Suprapubic skin (tissue), 4 donors: ENCODE measurements at places on chromosomes 3 and 15. TPM values are rescaled to one million over a fixed set of nuclear protein-coding genes. Genes with fewer than 3 reads are reported as not detected.
A peak's percentile ranks its signal among the peaks of the same experiment; 100 is the strongest.

GRCh38 chr3:197139586-197139985 lies 110.0 kb upstream of the MELTF start:
- no peak for DNase-seq

- DNase-seq: no peak
These were observed 48.1 kb upstream of the SEMA6D start for GRCh38 chr15:47669221-47669620.

DNA sequence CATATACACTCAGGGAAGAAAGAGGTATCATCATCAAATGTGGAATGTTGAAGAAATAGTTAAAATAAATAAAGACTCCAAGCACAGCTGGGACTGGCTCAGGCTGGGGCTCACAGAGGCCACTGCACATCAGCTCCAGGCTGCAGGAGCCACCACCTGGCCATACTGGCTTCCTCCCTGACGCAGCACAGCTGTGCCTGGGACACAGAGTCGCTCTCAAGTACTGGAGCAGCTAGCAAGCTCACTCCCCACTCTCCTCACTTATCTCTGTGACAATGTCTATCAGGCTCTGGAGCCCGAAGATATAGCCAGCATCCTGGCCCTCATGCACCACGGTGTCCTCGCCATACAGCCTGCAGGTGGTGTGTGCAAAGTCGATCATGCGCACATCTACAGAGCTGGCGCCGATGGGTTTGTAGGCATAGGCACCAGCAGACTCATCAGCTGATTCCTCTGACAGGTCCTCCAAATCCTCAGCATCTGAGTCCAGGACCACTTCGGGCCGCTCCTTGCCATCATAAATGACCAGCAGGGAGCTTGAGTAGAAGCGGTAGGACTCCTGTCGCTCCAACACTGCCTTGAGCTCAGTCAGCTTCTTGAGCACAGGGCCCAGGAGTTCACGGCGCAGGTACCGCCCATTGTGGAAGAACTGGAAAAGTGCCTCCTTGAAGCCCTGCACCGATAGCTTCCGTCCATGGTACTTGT lies 2.5 kb upstream of the NCKIPSD start:
- DNase-seq: no peak

GRCh38 chr3:101807888-101808287 lies 28.9 kb downstream of the NXPE3 start:
- DNase-seq: no peak

- no peak for DNase-seq
These were observed 135.4 kb downstream of the MCTP2 start for GRCh38 chr15:94366781-94367180.

DNA sequence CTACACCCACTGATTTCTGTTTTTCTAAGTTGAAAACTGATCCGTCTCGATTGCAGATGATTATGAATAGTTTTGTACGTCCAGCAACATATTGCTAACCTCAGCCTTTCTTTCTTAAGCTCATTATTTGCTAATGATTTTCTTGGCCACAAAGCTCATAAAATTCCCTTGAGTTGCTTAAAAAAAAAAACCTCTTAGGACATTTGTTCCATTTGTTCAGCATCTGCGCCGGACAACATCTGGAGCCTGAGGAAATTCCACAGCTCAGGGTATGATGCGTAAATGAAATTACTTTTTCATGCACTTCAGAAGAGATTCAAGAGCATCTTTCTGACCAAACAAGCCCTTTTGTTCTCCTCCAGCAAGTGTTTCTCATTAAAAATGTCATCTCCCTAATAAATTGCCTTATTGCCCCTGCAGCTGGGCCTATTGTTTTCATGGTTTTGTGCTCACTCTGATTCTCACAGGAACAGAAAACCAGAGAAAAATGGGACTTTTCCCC lies 249.1 kb upstream of the MCTP2 start:
- no peak for DNase-seq

DNA sequence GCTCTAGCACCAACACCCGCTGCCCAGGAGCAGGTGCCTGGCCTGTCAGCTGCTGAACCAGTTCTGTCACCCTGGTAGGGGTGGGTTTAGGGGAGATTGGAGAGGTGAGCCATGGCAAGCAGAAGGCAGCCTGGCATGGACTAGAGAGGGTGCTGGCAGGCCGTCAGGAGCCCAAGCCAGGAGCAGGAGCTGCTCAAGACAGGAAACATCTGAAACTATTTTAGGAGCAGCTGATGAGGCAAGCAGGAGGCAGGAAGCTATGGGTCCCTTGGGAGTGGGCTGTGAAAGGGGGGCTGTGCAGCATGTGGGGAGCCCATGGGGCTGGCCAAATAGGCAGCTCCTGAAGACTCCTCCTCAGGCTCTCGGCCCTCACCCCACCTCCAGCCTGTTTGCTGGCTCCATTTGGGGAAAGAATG lies 2.3 kb downstream of the INKA1 start:
- DNase-seq: peak; percentile 92

DNA sequence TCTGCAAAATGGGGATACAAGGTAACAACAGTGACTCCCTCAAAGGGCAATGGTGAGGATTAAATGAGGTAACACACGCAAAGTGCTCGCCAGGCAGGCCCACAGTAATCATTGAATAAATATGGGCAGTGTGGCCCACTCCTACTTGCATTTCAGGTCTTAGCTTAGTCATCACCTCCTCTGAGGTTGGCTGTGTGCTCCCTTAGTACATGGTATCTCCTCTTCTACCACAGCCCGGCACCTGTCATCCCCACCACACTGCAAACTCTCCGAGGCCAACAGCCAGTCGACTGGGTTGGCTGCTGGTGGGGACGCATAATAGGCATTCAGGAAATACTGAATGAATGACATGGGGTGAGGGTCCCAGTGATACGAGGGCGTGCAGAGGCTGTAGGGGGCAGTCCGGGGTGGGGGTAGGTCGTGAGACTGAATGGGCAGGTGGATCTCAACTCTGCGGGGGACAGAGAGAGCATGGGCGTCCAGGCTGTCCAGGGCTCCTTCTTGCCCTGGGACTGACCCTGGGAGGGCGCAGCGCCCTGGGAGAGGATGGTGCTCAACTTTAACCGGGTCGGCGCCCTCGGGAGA lies 375 bp upstream of the MYZAP start:
- DNase-seq: no peak

Gene DPPA2
- total RNA-seq: not detected

Gene COL6A6
- total RNA-seq: 0.62 TPM
